NCI-H187 (cell line): ENCODE measurements at places on chromosomes 6 and 20.

DNA sequence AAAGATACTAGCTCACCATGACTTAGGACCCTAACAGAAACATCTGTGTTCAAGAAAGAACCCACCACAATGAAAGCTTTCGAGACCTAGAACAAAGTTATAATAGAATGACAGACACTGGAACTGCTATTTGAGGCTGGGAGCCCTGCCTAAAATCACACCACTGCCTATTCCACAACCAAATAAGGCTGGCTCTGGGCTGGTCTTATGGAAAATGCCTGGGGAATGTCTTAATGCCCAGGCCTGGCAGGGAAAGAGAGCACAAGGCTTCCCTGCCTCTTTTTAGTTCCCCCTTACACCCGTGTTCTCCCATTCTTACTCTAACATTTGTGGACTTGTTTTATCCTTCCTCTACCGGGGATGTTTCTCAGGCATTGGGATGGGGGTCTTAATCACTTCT lies 5.6 kb upstream of the METTL24 start:
- no peak for DNase-seq

DNA sequence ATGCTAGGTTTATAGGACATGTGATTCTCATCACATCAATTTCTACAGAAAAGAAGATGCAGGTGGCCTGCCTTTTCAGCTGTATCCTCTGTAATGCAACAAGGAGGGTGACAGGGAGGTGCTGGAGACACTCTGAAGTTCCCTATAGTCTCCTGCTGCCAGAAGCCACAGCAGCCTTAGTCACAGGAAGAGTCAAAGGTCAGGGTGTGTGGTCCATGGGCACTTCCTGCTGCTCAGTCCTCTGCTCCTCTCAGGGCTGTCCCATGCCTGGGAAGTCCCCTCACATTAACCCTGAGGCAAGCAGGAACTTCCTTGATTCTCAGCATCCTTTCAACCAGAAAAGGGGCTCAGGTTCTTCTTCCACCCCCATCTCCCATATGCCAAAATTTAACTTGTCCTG lies 144.8 kb upstream of the FOXA2 start:
- DNase-seq = no peak

DNA sequence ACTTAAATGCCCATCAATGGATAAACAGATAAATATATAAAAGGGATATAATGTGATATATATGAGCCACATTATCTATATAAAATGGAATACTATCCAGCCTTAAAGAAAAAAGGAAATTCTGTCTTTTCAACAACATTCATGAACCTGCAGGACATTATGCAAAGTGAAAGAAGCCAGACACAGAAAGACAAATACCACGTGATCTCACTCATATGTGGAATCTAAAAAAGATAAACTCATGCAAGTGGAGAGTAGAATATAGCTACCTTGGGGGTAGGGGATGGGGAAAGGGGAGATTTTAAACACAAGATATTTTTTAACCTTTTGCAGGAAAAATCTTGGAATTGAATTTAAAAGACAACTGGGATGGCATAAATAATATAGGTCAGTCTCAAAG lies 1.5 kb upstream of the OR2J1 start:
- DNase-seq = no peak

- no peak for DNase-seq
These were observed 858 bp upstream of the PTPRK start for GRCh38 chr6:128521282-128521632.

GRCh38 chr6:108078191-108078590 lies 3.6 kb upstream of the OSTM1 start:
- DNase-seq = no peak

DNA sequence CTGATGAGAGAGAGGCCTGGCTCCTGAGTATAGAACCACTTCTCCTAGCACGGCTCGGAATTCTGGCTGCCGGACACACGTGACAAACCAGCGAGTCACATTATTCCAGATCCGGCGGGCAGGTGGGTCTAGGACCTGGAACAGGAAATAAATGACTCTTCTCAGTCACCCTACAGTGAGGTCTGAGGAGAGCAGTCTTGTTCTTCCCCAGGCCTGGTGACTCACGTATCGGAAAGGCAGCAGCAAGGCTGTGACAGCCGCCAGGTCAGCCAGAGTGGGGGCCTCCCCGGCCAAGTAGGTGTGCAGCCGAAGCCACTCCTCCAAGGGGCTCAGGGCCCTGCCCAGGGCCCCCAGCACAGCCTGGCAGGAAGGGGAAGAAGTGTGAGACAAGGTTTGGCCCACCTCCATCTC lies 2.8 kb downstream of the VARS1 start:
- DNase-seq = no peak

DNA sequence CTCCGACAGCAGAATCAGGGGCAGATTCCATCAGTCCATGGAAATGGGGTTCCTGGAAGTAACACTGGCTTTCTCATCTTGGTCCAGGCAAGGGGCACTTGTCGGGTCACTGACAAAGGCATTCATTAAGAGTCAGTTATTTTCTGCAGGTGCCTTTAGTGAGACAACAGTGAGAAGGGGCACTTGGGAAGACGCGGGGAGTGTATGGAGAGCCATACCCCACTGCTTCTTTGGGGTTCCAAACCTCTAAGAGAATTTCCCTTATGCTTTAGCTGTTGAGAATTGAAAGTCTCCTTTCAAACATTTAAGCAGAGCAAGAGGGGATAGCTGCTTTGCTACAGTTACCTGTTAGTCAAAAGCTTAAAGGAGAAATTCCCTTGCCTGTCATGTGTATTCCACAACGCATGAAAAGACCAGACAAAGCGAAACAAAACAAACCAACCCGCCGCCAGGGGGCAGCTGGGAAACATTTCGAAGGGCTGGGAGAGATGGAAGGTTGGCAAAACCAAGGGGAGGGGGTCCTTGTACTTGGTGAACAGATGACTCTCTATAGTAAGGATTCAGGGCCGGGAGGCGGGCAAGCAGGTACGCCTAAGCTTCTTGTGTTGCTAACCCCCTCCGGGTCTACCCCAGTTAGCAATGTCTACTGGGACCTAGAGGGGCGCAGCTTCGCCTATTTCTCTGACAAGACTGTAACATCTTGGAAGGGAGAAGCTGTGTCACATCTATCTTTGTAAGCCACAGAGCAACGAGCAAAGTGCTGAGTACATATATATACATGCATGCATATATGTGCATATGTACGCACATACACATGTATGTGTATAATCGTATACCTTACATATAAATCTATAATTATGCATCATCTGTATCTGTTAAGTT lies 474.9 kb upstream of the AGPAT4 start:
- DNase-seq = no peak

- DNase-seq = no peak
These were observed 1113.8 kb upstream of the FLRT3 start for GRCh38 chr20:15451241-15451640.

GRCh38 chr20:45485388-45485787 lies 15.8 kb downstream of the WFDC2 start:
- no peak for DNase-seq

GRCh38 chr6:159676890-159677505 lies 16.0 kb downstream of the SOD2 start:
- no peak for DNase-seq

DNA sequence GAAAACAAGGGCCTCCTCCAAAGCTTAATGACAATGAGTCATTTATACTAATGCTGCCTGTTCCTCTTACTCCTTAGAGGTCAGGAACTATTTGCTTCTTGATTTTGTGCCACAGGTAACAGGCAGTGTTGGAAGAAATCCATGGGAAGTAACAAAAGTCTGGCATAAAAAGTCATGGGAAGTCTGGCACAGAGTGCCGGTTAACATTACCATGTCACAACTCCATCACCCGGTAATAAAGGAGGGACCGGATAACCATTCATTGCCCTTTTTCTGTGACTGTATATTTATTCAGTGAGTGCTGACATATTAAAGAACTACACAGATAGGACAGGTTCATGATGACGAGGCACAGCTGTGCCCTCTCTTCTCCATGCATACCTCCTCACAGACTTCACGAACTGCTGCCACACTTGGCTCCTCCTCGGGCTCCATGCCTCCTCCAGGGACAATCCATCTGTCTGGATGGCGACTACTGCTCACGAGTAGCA lies 50.9 kb downstream of the NUDT3 start:
- DNase-seq = no peak

GRCh38 chr6:108476847-108477430 lies 83.8 kb upstream of the FOXO3 start:
- DNase-seq = peak; percentile 32

- no peak for DNase-seq
These were observed 21.2 kb downstream of the PTPRK start for GRCh38 chr6:128499079-128499731.

DNA sequence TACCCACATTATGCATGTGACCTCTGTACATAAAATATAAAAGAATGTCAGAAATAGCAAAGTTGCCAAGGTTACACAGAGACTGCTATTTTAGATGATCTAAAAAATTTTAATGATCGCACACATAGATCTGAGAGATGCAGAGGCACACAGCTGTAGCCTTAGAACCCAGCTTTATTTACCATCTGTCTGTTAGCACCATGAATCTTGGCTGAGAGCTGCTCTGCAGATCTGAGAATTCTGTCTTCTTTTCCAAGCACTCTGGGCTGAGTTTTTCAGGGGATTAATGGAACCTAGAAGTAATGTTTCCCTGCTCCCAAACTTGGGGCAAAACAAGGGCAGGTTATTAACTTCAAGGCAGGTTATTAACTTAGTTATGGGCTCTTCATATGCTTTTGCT lies 248.7 kb upstream of the JAG1 start:
- no peak for DNase-seq

GRCh38 chr6:167034056-167034455 lies 34.9 kb downstream of the CEP43 start:
- DNase-seq = no peak

DNA sequence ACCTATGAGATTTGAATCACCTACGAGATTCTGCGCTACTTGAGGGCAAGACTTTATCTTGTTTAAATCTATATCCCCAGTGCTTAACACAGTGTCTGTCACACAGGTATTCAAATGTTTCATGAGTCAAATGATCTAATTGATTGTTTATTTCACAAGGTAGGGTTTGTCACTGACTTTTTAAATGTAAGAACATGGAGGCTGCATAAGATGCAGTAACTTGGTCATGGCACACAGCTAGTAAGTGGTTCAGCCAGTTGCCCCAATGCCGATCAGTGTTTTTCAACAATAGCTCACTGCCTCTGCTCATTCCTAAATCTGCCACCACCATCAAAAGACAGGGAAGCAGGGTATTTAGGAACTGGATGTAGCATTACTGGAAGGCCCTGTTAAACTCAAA lies 42.4 kb upstream of the LRRC1 start:
- DNase-seq = no peak

DNA sequence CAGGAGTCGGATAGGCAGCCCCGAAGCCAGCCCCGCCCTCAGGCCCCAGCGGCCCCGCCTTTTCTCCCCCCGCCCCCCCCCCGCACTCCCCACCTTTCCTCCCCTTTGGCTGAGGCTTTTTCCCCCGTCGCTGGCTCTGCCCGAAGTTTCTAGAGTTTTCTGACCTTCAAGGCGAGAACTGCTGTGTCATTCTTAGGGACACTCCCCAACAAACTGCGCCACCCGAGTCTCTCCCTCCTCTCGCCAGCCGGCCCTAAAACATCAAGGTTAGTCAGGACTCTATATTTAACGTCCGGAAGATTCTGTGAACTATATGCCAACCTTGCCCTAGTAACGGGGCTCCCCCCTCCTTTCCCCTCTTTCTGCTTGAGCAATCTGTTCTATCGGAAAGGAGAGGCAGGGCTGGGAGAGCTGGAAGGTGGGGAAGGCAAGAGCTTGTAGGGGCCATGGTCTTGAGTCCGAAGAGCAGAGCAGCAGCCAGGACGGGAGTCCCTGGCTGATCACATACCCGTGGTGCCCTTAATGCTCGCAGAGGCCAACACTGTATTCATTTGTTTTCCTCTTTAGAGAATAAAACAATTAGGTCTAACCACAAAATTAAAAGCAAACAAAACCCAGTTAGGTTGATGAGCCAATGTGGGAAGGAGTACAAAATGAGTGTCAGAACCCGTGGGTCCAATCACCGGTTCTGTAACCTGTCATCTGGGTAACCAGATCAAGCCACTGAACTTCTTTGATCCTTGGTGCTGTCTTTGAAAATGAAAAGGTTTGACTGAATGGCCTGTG lies 5.3 kb upstream of the HSPA1B start:
- no peak for DNase-seq

DNA sequence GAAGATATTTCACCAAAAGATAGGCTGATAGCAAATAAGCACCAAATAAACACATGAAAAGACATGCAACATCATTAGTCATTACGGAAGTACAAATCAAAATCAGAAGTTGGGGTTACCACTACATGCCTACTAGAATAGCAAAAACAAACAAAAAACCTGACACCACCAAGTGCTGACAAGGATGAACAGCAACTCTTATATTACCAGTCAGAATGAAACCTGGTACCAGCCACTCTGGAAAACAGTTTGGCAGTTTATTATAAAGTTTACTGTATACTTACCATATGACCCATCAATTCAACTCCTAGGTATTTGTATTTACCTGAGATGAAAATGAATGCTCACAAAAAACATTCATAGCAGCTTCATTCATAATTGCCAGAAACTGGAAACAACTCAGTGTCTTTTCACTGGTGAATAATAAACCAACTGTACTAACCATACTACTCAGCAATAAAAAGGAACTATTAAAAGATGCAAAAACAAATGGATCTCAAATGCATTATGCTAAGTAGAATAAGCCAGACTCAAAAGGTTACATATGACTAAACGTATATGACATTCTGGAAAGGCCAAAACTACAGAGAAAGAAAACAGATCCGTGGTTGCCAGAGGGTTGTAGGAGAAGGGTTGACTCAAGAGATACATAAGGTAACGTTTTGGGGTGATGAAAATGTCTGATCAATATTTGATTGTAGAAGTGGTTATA lies 33.0 kb downstream of the NUP153 start:
- DNase-seq = no peak

DNA sequence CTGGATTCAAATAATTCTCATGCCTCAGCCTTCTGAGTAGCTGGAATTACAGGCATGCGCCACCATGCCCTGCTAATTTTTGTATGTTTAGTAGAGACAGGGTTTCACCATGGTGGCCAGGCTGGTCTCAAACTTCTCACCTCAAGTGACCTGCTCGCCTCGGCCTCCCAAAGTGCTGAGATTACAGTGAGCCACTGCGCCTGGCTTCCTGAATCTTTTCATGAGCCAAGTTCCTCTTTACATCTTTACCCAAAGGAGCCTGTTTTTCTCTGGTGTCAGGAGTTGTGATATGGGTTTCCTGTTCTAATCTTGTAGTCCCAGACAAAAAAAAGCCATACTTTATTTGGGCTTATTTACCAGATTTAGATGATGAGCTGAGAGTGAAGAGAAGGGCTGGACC lies 34.4 kb downstream of the PCNA start:
- no peak for DNase-seq
